ENCODE measurements at places on chromosomes 2 and 18.

GRCh38 chr18:59876310-59876626 is 23.5 kb upstream of the PMAIP1 start:
- DNase-seq = no peak

DNA sequence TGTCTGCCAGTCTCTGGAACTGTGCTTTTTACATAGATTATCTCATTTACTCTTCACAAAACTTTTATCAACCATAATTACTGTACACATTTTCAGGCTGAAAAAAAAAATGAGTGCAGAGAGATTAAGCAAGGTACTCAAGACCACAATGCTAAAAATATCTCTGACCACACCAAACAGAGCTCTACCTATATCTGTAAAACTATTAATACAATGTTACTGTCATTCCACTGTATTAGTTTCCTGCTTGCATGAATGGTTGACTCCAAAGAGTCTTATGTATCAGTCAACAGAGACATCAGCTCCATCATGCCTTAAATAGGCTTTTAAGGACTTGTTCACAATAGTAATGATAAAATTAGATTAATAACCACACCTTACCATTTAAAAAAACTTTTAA is 134.7 kb upstream of the CCDC150 start:
- no peak for DNase-seq

DNA sequence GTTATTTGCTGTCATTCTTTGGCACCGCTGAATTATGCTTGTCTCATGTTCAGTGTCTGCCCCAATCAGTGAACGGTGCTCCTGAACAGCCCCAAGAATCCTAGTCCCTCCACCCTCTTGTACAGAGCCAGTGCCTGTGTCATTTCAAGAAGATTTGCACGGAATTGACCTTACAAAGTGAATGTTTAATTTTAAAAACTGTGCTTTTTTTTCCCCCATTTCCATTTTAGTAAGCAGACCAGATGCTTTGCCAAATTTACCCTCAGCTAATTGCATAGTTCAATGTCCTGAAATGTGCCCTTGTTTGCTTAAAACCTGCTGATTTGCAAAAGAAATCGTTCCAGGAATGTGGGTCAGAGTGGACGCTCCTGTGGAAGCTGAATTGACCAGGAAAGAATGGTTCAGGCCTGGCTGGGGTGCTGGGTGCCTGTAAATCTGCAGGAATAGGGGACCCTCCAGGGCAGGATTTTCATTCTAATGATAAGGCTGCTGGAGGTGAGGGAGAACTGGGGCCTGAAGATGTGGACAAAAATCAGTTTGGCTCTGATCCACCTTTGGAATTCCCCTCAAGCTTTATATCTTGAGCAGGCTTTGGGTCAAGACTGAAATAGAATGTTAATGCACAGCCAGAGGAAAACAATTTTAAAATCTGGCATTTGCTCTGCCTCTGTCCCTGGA is 20.1 kb downstream of the TMEM17 start:
- peak; percentile 50 for DNase-seq

GRCh38 chr2:102310964-102311640 is at the start of gene IL1RL1:
Gene IL1RL1, plus strand, starts transcription at chr2:102311563. Its CDS starts 26,702 bp downstream, at chr2:102338265.
- DNase-seq = no peak

DNA sequence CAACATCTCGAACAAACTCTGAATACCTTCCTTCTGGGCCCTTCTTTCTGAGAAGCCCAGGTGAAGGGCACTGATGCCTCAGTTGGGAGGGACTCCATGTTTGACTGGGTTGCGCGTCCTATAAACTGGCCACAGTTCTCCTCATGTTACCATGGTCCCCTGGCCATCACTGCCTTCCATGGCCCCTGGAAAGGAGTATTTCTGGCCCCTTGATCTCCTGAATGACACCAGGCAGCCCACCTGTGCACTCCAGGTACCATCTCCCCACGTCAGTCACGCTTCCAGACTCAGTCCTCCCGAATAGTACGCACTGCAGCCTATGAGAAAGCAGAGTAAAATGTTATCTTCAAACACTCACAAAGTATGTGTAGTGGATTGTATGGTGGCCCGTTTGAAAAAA is 73.9 kb downstream of the ACKR3 start:
- DNase-seq = peak; percentile 36

DNA sequence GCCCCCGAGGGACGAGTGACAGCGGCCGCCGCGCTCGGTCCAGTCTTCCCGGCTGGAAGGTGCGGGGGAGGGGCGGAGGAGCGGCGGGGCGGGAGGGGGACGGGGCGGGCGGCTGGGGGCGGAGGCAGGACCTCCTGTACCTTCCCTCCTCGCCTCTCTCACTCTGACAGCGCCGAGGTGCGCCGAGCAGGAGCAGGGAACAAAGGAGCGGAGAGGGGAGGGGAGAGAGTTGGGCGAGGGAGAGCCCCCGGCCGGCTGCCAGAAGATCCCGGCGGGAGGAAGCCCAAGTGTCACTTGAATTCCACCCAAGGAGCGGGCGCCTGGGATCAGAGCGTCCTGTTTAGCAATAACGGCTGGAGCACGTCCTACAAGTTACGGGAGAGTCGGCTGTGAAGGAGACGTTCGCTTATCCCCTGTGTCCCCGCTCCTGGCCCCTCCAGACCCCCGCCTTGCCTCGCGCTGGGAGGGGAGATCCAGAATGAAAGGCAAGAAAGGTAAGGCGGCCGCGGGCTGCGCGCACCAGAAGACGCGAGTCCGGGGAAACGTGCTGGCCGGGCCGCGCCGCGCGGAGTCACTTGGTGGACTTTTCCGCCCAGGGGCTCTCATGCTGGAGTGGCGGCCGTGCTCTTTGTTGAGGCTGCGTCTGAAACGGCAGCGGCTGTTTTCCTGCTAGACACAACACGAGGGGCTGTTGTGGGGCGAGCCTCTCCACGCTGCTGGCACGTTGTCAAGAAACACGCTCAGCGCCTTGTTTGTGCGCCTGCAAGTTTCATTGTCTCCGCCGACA is at the start of gene TGIF1:
Gene TGIF1 (plus strand): TSS at position 161 of the 787 bp plus-strand sequence. CDS start 318 bp downstream, at position 479.
- peak; percentile 88 for DNase-seq

DNA sequence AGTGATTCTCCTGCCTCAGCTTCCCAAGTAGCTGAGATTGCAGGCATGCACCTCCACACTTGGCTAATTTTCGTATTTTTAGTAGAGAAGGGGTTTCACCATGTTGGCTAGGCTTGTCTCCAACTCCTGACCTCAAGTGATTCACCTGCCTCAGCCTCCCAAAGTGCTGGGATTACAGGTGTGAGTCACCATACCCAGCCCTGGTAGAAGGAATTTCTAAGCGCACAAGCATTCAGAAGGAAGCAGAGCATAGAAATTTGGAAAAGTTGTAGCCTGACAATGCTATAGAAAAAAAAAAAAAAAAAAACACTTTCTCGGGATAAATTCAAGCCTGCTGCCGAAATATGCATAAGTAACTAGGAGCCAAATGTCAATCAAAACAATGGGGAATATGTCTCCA is 249.4 kb downstream of the GRB14 start:
- DNase-seq = no peak

DNA sequence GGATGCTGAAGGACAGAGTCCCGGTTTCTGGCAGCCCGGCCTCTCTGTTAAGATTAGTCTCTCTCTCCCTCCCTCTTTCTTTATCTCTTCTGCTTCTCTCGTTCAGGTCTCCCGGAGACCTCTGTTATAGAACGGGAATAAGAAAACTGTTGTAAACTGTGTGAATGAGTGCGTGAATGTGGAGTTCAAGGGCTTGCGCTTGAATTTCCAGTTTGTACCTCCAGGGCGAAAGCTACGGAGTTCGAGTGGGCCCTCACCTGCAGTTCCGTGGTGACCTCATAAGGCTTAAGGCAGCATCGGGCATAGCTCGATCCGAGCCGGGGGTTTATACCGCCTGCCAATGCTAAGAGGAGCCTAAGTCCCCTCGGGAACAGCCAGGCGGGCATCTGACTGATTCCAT is 26.4 kb downstream of the SKA1 start:
- no peak for DNase-seq

- no peak for DNase-seq
These were observed 15.9 kb downstream of the RTP5 start for GRCh38 chr2:241885291-241885945.

GRCh38 chr2:205654878-205655605 is 27.3 kb upstream of the NRP2 start:
- DNase-seq = no peak

DNA sequence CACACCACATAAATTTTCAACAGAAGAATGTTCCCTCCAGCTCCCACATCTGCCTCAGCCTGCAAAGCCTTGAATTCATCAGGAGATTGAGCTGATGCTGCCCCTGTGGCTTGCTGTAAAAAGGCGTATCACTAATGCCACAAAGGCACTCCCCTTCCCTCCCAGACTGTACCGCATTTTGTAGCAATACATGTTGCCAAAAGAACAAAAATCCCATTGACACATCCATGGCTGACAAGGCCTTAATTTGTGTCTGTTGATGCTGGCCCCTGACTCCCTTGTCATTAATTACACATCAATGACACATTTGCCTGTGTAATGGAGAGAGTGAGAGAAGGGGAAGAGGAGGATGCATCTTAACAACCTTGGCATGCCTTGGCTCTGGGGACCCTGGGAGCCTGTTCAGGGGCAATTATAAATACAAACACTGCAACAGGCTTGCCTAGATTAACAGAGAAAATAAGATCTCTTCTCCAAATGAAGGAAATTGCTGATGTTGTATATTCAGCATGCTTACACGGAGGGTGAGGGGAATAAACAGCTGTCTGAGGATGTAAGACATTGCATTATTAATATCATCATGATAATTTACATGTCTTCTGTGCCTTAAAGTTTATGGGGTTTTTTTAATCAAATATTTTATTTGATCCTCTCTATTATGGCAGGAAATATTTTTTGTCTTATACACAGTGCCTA is 264.0 kb downstream of the SUCLG1 start:
- no peak for DNase-seq

DNA sequence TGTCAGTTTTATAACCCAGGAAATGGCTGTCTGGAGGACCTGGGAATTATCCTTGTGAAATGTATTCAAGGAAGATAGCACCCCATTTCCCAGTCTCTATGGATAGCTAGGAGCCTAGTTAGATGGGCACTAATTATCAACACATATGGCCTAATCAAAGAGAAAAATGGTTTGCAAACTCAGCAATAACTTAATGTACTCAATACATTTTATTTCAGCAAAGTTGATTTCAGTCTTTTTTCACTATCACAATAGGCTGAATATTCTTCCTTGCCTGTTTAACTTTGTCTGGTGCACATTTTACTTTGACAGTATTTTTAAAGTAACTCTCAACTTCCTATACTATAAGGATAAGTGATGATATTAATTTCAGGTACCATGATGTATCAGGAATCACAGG is 756.3 kb downstream of the CCDC85A start:
- no peak for DNase-seq

GRCh38 chr2:232668805-232669444 is 28.2 kb upstream of the GIGYF2 start:
- DNase-seq = peak; percentile 50

DNA sequence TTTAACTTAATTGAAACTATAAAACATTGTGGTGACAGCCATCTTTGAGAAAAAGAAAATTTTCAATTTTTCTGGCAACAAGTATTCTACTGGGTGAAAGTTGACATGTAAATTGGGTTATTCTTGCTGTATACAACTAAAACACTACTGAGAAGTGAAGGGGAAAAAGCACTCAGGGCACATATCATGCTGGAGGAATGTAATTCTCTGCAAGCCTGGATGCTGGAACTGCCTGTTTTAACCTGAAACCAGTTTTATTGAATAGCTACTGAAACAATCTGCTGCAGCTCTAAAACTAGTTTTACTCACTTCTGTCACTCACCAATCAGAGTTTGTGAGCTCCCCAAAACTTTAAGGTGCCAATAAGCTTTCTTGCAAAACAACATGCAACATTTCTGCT is 1136.0 kb downstream of the LRP1B start:
- no peak for DNase-seq

GRCh38 chr2:175063741-175064140 is 58.6 kb upstream of the CHN1 start:
- DNase-seq = no peak

GRCh38 chr2:121688820-121689219 is 39.6 kb upstream of the CLASP1 start:
- no peak for DNase-seq

DNA sequence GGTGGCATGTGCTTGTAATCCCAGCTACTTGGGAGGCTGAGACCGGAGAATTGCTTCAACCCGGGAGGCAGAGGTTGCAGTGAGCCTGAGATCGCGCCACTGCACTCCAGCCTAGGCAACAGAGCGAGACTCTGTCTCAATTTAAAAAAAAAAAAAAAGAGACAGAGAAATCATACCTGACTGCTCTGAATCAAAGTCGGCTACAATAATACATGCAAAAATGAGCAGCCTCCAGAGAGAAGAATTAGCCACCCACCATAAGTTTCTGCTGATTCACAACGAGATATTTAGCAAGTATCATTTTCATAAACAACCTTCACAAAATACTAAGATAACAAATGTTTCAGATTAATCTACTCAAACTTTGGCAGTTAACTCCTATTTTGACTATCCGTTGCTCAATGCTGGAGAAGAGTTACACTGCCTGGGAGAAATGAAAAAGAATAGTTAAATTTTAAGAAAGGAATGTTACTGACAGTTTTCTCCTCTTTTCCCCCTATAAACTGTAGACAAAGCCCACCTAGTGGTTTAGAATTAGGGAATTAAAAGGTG is 1.5 kb downstream of the OSBPL1A start:
- no peak for DNase-seq

DNA sequence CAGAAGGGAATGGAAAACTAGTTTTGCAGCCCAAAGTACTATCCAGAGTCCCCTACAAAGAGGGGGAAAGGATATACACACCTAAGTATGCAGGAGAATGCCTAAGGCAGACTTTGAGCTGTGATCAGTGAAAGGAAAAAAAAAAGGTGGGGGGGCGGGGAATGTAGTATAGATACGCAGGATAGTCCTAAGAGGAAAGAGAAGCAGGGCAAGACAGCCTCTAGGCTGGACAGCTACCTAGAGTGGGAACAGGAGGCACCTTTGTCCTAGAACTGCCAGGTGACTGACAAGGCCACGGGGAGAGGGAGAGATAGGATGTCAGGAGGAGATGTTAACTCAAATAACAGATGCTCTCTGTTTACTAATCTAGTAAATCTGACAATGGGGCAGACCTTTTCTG is 6.0 kb downstream of the REEP1 start:
- no peak for DNase-seq

- DNase-seq = no peak
These were observed 86.7 kb upstream of the TMEM18 start for GRCh38 chr2:763766-764525.

- no peak for DNase-seq
These were observed 523.0 kb downstream of the ERBB4 start for GRCh38 chr2:212015588-212015987.

DNA sequence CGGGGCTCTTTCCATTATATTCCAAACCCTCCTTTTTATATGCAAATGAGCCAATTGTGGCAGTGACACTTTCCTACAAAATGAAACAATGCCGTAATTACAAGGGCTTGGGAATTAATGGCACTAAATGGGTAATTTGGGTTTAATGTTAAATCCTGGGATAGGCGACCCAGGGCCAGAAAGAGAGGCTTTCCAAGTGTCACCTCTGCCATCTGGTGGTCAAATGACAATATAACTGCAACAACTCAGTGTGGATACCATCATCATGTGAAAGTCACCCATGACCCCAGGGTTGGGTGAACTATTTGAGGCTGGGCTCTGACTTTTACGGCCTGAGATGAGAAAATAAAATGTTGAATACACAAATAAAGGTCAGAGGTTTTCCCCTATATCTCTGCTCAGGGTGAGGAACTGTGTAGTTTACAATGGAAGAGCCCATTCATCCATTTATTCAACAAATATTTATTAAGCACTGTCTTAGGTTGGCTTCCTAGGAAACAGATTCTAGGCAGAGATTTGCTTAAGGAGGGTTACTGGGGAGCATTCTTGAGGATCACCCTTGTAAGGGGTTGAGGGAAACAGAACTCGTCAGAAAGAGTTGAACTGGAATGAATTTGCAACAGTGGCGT is 13.6 kb upstream of the THADA start:
- no peak for DNase-seq
